ENCODE measurements at places on chromosomes 12 and 14.
A peak's percentile ranks its signal among the peaks of the same experiment; 100 is the strongest.

DNA sequence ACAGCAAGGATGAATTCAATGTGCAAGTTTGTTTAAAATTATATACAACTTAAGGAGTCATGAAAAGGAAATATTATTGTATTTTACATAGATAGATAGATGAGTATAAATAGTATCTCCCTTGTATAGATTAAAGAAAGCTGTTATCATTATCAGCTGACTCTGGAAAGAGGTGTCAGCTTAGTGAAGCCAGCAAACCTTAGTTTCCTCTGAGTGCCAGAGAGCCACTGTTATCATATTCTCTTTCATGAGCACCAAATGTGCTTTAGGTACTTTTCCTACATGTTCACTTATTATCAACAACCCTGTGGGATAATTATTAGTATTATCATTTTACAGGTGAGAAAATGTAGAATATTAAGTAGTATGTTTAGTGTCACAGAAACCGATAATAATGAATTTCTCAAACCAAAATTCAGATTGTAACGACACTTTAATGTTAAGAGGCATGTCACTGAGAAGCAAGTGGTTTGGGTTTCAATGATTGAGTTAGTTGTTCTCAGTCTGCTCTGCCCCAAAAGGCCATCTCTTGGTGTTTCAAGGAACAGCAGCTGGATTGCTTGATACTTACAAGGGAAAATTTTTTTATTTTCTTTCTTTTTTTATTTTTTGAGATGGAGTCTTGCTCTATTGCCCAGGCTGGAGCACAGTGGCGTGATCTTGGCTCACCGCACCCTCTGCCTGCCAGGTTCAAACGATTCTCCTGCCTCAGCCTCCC, 53.7 kb downstream of the PLEKHA5 start:
- DNase-seq: no peak

- no peak for DNase-seq
Measured at GRCh38 chr12:68587448-68587873, 23.2 kb upstream of the RAP1B start.

DNA sequence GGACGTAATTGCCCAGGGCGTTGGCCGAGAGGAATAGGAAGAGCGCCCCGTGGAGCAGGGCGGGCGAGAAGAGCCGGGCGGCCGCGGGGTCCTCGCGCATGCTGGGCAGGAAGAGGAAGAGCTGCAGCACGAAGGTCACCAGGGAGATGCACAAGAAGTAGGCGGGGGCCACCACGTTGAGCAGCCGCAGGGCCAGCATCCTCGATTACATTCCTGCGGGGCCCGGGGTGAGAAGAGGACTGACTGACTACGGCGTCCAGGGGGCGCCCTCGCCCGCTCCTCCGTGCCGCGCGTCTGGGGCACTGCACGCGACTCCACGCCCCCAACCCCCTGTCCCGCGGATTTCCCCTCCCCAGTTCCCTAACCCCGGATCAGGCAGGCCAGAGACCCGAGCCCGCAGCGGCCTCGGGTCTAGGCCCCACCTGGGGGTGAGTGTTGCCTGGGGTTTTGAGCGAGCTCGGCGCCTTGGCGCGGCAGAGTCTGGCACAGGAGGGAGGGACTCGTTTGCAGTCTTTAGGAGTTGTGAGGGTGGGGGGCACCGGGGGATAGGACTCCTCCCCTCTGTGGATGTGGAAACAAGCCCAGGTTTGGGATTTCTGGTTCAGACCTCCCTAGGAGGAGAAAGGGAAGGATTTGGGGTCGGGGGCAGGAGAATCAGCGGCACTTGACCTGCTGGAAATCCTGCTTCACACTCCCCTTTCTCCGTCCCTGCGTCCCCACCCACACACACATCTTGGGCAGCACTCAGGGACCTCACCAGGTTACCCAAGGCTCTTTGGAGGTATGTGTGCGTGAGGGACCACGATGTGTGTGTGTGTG, 1.8 kb downstream of the ZDHHC22 start:
- DNase-seq: no peak

- no peak for DNase-seq
Measured at GRCh38 chr14:103548463-103549351, 13.8 kb downstream of the BAG5 start.

GRCh38 chr12:63302269-63302940, 151.4 kb upstream of the AVPR1A start:
- no peak for DNase-seq

- DNase-seq: no peak
Measured at GRCh38 chr14:86104691-86105265, 574.8 kb downstream of the FLRT2 start.

DNA sequence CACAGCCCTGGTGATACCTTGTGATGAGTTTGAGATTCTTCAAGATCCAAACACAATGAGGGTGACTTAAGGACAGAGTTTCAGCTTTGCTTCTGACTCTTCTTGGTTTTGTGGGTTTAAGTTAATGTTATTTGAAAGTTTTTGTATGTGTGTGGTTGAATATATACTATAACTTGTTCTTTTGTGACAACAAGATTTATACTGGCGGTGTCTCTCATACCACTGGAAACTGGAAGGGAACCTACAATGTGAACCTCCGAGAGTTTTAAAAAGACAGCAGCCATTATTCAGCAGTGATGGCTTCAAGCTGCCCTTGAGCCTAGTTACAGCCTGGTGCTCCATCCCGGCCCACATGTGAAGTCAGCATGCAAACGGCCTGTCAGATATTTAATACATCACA, 87.9 kb upstream of the IGF1 start:
- no peak for DNase-seq

DNA sequence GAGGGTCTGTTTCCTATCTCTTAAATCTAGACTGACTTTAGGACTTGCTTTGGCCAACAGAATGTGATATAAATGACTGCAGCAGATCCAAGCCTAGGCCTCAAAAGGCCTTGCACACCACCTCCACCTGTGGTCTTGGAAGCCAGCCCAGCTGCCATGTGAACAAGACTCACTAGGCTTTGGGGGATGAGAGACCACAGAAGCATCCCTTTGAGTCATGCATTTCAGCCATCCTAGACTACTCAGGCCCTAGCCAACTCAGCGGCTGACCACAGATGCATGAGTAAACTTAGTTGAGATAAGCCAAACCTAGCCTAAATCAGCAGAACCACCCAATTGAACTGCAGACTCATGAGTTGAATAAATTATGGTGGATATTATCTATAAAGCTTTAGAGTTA, 87.7 kb downstream of the KCNH5 start:
- DNase-seq: no peak

DNA sequence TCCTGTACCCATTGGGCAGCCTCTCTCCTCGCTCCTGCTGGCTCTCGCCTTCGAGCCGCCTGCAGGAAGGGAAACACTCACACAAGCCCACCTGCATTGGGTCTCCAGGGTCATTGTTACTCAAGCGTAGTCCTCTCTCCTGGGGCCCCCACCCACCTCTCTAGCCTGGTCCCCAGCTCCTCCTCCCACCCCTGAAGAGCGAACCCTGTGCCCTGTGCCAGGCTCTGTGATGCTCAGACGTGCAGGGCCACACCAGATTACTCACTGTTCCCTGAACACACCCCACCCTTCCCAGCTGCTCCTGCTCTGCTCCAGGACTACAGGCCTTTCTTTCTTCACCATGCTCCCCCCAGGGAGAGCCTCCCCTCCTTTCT, 88.1 kb downstream of the NINJ2 start:
- no peak for DNase-seq

DNA sequence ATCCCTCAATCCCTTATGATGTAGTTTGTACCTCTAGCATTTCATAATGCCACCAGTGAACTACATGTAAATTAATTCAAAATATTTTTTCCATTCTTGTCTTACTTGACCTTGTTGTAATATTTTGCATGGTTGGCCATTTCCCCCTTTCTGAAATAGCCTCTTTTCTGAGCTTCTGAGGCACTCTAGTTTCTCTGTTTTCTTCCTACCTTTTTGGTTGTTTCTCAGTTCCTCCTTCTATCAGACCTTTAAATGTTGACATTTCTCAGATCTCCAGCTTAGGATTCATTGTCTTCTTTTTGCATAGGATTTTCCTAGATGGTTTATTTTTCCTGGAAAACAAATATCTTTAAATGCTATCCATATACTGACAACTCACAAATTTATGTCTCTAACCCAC, 9.8 kb upstream of the RMST start:
- no peak for DNase-seq

DNA sequence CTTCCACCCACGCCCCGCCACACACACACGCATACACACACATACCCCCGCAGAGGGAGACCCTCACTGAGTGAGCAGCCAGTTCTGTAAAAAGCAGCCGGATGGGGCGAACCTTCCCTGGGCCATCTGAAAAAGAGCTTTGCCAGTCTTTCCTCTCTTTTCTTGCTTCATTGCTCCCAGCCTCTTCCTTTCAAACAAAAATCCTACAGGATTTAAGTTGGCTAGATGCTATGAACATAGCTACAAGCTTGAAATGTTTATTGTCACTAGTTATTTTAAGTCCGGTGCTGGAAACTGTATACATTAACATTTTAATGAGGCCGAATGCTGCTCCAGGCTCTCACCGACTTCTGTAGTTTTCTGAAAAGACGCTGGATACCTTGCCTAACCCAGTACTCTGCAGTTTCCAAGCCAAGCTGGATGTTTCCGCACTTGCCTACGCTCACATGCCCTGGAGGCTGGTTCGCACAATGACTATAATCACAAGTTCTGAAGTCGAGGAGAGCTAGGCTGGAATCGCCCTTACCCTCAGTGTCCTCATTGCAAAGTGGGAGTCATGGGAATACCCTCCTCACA, 39.2 kb downstream of the LTBP2 start:
- DNase-seq: no peak

GRCh38 chr12:50620109-50620977, 115.6 kb downstream of the DIP2B start:
- DNase-seq: no peak

- no peak for DNase-seq
Measured at GRCh38 chr12:79859646-79860045, 75.3 kb downstream of the PPP1R12A start.

- no peak for DNase-seq
Measured at GRCh38 chr12:79085106-79085682, 220.6 kb downstream of the SYT1 start.

DNA sequence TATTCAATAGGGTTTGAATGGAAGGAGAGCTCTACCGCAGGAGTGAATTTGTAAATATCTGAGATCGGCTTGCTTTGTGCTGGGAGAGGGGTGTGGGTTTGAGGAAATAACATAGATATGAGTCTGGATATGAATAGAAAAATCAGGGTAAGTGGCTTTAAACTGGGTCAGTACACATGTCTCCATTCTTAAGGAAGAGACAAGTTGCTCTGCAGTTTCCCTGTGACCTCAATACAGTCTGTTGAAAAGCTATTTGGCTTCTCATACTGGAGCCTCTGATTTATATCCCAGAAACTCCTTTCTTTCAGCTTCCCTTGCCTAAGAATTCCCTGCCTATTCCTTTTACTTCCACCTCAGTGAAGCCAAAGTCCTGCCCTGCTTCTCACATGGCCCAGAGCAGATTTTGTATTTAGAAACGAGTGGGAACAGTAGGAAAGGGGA, 153.5 kb upstream of the ATF7IP start:
- DNase-seq: no peak

DNA sequence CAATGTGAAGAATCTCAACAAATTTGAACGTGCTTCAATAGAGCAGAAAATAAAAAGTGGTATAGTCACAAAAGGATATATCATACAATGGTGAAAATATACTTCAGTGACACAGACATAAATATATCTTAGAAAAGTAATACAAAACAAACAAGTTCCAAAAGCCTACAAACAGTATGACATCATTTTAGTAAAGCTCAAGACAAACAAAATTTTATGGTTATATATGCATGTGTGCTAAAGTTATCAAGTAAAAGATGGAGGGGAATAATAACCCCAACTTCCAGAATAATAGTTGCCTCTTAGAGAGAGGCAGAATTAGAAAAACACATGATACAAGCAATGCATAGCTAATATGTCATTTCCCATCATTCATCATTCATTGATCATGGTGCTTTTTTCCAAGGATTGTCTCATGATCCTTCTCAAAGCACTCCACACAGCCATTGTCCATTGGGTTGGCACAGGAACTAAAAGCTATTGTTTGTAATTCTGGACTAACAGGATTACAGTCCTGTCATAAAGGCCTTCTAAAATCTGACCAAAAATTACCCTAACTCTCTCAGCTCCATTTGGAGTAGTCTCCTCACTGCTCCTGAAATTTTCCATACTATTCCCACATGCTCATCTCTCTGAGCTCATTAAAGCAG, 59.5 kb downstream of the IFNG-AS1 start:
- no peak for DNase-seq

DNA sequence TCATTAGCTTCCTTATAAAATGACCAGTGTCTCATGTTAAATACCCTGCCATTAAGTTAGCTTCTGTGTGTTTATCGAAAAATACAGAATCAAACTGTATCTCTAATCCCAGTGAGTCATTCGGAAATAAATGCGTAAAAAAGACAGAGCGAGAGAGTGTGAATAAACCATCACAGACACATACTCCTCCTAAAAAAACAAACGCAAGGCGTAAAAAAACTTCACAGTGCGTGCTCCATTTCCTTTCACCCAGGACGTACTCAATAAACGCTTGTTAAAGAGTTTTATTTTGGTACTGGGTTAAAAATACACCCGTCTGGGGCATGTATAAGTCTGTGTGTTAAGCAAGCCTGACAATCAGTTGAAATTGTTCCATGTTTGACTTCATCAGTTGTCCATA, 58.8 kb upstream of the ISM2 start:
- DNase-seq: no peak

DNA sequence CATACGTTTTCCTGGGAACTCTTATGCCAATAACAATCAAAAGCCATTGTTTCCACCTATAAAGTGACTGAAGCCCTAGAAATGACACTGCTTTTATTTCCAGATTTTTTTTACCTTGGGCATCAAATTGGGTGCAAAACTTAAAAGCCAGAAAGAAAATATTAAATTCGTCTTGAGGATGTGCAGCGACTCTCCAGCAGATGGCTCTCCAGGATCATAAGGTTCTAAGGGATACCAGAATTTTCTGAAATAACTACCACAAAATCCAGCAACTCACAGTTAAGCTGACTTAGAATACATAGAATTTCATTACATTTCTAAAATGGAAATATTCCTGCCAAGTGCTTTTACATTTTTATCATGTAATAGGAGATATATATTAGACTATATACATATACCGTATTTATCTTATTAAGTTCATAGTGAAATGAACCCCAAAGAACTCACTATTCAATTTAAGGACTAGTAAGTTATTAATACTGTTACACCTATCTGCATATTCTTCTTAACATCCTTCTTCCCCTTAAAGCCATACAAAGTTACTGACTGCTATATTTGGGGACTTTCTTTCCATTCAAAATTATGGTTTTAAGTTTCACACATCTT, 44.0 kb downstream of the ARMH4 start:
- DNase-seq: peak; percentile 3

GRCh38 chr14:24053548-24054323, 1.9 kb downstream of the CARMIL3 start:
- no peak for DNase-seq

GRCh38 chr14:78075555-78076277, 94.5 kb upstream of the NRXN3 start:
- no peak for DNase-seq

DNA sequence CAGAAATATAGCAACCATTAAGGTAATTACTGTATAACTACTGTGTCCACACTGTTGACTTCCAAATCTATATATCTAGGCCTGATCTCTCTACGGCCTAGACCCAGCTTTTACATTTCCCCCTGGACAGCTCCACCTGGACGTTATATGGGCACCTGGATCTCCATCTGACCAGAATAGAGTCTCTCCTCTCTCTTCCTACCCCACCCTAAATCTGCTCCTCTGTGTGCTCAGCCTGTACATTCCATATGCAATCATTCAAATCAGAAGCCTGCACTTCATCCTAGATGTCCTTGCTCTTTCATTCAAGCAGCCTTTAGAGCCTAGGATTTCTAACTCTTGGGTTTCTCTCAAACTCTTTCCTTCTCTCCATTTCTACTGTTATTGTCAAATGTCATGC, 255.0 kb downstream of the PAX9 start:
- DNase-seq: no peak
